CD4-positive, alpha-beta memory T cell (primary cell): ENCODE measurements at places on chromosomes 13 and 19. TPM values are rescaled to one million over a fixed set of nuclear protein-coding genes. Genes with fewer than 3 reads are reported as not detected.
A peak's percentile ranks its signal among the peaks of the same experiment; 100 is the strongest.

DNA sequence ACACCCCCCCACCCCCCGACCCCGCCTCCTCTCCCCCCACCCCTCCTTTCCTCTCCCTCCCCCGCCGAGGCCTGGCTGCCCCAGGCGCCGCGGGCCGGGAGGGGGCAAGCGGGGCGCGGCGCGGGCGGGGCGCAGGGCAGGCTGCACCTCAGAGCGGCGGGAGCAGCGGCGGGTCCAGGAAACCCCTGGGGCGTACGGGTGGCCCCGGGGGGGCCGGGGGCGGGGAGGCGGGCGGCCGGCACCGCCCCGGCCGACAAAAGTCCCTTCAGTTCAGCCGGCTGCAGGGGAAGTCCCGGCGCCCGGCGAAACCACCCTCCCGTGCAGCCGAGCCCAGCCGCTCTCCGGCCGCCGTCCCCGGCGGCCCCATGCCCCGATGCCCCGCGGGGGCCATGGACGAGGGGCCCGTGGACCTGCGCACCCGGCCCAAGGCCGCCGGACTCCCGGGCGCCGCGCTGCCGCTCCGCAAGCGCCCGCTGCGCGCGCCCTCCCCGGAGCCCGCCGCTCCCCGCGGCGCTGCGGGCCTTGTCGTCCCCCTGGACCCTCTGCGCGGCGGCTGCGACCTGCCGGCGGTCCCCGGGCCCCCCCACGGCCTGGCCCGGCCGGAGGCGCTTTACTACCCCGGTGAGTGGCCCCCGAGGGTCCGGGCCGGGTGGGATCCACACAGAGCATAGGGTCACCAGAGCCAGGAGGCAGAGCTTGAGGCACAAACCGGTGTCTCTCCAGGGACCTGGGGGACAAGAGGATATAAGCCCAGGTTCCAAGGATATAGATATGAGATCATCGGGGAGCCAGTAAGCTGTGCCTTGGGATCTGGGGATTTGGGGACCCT lies at the start of gene BCL3:
Gene BCL3, plus strand, starts transcription at position 283 of the 829 bp plus-strand sequence. Its CDS starts 83 bp downstream, at position 366.
- peak; percentile 83 for DNase-seq

- DNase-seq = no peak
These were observed 53.7 kb downstream of the DPF1 start for GRCh38 chr19:38170334-38170733.

GRCh38 chr13:101728615-101729014 lies 276.1 kb downstream of the ITGBL1 start:
- no peak for DNase-seq

- no peak for DNase-seq
These were observed 22.6 kb downstream of the ZNF507 start for GRCh38 chr19:32367948-32368536.

- no peak for DNase-seq
These were observed 30.8 kb upstream of the ZNRF4 start for GRCh38 chr19:5424192-5424973.

DNA sequence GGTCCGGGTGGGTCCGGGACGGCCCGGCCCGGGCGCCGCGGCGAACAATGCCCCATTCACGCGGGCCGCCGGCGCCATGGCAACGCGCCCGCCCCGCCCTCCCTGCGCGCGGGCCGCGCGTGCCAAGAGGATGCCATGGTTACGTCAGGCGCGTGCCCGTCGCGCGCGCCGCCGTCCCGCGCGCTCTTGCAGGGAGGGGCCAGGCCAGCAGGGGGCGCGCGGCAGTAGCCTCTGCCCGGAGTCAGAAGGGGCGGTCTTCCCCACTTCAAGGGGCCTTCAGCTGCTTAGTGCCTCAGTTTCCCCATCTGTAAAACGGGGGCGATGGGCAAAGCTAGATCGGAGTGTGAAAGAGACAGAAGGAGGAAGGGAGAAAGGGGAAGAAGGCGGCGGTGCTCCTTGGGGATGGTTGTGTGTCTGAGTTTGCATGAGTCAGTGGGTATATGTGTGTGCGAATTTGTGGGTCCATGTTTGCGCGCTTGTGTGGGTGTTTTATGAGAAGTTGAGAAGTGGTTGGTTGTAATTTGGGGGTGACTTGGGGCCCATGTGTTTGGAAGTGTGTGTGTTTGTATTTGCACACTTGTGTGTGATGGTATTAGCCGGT lies 11.6 kb upstream of the NFIX start:
- peak; percentile 83 for DNase-seq

DNA sequence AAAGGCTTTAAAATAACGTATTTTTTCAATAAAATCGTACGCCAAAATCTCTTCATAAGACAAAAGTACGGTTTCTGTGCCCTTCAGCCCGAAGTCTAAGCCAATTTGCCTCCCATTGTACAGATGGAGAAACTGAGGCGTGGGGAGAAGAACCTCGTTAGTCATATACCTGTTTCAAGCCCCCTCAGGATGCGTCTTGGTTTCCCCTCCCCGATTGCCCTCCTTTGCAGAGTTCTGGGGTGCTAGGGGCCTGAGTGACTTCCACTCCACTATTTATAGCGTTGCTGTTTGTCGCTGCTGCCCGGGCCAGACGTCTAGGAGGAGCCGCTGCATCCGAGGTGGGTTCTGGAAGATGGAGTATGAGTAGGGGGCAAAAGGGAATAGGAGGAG lies 2.3 kb upstream of the LTBP4 start:
- DNase-seq = no peak

GRCh38 chr19:38375098-38375493 lies 725 bp downstream of the PSMD8 start:
- no peak for DNase-seq

DNA sequence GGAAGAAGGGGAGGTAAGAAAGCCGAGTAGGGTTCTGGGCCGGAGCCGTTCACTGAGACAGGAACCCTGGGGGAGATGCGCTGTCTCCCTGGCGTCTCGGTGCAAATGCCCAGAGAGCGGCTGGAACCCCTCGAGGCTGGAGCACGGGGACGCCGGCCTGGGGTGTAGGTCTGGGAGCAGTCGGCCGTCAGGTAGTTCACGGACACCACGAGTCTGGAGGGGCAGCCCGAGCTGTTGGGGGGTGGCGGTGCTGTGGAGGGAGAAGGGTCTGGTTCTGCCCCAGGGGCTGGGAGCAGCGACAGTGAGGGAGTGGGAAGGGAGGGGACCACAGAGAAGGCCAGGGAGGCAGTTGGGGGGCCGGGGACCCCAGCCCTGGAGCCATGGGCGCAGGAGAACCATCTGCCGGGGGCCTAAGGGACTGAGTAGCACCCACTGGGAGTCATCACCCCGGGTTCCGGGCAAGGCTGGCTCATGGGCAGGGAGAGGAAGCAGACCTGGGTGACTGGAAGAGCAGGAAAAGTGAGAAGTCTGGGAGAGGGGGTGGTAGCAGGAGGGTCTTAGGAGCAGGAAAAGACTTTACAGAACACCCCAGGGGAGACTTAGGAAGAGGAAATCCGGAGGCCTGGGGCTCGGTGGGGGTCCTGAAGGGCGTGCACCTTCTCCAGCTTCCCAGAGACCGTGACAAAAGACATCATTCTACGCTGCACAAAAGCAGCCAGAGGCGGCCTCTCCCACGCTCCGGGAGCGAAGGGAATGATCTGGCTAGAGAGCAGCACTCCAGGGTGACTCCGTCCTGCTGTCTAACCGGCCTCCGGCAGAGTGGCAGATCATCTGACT lies 173.1 kb upstream of the SOX1 start:
- DNase-seq = no peak

DNA sequence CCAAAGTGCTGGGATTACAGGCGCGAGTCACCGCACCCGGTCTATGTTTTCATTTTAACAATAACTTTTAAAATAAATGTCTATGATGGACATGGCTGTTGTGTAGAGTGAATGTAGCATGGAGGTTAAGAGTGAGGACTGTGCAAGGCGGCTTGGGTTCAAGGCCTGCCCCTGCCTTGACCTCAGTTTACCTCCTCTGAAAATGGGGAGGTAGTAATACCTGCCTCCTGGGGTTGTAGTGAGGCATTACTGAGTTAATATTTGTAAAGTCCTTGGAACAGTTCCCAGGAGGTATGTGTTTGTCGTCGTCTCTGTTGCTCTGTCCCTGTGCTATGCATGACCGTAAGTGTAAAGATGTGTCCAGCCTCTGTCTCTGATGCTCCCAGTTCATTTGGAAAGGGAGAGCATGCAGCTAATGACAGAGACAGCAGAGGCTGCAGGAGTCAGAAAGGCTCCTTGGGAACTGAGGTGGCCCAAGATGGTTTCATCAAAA lies 9.4 kb downstream of the GARRE1 start:
- no peak for DNase-seq

GRCh38 chr13:44972956-44973581 lies 16.2 kb downstream of the NUFIP1 start:
- DNase-seq = no peak

DNA sequence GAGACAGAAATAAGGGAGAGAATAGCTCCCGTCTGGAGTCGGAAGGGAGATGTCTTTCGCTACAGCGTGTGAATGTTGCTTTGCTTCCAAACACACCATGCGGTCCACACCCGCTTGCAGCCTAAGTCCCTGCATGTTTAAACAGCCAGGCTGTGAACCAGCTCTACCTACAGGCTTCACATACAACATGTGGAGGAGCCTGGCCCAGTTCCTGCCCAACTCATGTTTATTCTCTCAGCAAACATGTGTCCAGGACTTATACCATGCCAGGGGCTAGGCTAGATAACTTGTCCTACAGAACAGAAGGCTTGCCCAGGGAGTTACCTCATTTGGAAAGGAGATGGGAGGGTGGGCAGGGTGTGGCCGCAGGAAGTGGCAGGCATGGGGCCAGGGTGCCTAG lies 181.5 kb downstream of the FOXO1 start:
- peak; percentile 11 for DNase-seq

- no peak for DNase-seq
These were observed 286.6 kb downstream of the SHISA2 start for GRCh38 chr13:25765266-25765665.

DNA sequence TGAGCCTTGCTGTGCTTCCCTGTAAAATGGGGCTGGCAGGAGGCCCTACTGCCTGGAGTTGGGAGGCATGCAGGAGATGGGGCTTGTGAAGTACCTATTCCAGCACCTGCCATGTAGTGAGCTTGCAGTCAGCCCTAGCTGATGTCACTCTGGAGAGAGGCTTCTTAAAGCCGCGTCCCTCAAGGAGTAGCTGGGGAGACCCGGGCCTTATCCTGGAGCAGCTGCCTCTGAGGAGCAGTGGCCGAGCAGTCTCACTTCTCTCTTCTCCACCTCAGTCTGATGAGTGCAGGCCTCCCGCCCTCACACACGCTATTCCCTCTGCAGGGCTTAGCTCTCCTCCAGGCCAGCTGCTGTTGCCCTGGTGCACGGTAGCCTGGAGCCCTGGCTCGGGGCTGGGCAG lies 18.0 kb downstream of the CLASRP start:
- DNase-seq = no peak

DNA sequence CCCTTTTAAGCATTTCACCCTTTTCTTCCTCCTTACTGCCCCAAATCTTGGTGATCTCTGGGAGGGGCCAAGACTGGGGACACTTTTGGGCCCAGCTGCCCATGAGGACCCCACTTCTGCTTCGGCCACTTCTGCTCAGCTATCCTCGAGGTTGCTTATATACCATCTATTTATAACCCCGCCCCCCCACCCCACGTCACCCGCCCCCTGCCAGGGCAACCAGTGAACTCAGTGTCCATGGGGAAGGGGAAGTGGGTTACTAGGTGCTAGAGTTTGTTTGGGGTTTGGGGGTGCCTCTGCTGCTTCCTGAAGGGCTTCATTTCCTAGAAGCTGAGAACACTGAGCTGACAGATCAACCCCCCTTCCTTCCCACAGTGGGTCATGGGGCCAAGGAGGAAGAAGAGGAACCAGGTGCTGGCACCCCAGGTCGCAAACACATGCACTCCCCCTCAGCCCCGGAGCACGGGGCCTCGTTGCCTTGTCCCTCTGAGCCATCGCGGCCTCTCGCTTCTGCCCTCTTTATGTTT lies 6.1 kb upstream of the ADGRE5 start:
- peak; percentile 96 for DNase-seq

DNA sequence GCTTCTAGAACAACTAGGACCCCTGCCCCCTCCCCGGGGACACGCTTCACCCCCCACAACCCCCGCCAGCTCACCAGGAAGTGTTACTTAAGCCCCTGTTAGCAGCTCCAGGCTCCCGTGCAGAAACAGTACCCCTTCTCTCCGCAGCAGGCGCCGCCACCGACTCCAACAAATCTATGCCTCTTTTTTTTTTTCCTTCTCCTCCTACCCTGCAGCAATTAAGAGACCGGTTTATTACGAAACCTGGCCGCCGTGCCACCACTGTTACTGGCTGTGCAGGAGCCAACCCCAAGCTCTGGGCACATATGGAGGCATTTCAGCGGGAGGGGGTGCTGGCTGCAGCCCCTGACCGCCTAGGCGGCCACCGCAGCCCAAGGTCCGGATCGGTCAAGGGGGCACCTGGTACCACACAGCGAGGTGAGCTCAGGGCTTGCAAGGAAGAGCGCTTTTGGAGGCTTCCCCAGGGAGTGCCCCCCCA lies 2.4 kb downstream of the GADD45B start:
- peak; percentile 67 for DNase-seq

DNA sequence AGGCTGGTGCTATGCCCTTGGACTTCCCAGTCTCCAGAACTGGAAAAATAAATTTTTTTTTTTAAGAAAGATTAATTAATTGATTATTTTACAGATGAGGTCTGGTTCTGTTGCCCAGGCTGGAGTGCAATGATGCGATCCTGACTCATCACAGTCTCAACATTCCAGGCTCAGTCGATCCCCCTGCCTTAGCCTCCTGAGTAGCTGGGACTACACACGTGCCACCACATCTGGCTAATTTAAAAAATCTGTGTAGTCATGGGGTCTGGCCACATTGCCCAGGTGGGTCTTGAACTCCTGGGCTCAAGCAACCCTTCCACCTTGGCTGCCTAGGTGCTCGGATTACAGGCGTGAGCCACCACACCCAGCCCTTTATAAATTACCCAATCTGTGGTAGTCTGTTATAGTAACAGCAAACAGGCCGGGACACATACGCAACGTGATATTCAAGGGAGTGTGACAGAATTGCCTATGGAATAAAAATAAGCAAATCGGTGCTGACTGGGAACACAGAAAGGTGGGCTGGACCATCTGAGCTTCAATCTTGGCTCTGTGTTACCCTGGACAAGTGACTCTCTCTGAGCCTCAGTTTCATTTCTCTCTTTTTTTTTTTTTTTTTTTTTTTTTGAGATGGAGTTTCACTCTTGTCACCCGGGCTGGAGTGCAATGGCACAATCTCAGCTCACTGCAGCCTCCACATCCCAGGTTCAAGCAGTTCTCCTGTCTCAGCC lies 42.8 kb downstream of the PIN1 start:
- no peak for DNase-seq

The C1QTNF9B gene
- polyA plus RNA-seq = 0.23 TPM

The ZNF865 gene
- polyA plus RNA-seq = 0.30 TPM

The RNF17 gene
- not detected for polyA plus RNA-seq

The NLRP11 gene
- not detected for polyA plus RNA-seq

The MATK gene
- polyA plus RNA-seq = 19.4 TPM

The PTGIR gene
- polyA plus RNA-seq = 0.75 TPM

The UGGT2 gene
- not detected for polyA plus RNA-seq
